ENCODE measurements at places on chromosomes 12 and 14.
A peak's percentile ranks its signal among the peaks of the same experiment; 100 is the strongest.

DNA sequence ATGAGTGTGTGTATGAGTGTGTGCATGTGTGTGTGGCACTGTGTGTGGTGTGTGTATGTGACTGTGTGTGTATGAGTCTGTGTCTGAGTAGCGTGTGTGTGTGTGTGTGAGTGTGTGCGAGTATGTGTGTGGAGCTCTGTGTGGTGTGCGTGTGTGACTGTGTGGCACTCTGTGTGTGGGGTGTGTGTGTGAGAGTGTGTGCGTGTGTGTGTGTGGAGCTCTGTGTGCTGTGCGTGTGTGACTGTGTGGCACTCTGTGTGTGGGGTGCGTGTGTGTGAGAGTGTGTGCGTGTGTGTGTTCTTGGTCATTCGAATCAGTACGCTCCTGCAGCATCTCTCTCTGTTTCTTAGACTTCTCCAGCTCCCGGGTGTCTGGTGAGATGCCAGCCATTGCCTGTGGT lies 76.9 kb upstream of the TMEM132C start:
- DNase-seq, result no peak

GRCh38 chr12:125210104-125210755 lies 145.0 kb downstream of the AACS start:
- no peak for DNase-seq

GRCh38 chr12:55385891-55386290 lies 14.4 kb upstream of the OR6C65 start:
- no peak for DNase-seq

DNA sequence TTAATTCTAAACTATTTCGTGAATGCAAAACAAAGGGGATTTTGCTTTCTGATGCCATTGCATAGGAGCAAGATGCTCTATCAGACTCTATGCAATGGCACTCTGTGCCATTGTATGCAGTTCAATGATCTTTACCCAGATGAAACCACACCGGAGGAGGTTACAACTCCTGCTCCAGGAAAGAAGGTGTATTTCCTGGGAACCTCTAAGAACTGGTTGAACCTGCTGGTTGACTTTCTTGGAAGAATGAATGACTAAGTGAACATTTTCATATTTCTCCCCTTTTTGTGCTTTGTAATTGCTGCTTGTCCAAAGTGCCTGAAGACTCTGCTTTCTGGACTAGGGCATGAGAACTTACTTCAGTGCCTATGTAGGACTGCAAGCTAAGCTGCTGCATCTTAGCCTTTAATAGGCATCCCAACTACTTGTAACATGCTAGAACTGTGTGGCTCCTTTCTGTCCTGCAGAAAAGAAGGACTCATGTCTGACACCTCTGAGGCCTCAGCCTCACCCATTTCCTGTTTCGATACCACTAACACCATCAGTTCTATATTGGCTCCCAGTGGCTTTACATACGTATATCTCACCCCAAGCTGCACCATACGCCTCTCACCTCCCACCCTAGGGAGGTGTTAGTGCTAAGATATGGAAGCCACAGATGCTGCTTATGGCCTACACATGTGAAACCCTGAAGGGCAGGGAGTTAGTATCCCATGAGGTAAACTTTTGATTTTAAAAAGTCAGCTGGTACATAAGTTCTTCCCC lies 193.5 kb upstream of the CNOT2 start:
- DNase-seq, result no peak

DNA sequence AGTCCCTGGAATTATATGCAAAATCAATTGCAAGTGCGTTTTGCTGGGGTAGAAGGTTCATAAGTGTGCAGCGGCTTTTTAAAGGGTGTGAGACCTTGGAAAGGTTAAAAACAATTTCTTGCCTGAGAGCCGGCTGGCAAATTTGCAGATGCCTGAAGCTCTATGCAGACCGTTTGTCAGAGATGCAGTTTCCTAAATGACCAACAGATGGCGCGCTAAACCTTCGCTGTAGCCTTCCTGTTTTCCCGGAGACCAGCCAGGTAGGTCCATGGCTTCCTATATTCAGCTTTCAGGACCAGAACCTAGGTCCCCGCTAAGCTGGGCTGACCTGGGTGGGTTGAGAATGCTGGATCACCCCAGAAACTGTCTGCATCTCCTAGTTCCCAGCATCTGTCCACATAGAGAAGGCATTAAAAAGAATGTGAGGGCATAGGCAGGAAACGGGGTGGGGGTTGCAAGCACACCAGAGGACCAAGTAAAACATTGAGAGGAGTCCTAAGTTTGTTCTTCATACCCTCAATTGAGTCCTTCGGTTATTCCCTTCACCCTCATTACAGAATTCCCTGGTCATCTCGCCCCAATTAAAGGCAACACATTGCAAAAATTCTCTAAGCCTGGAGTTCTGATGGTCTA lies 5.7 kb upstream of the NOS1 start:
- peak; percentile 68 for DNase-seq

DNA sequence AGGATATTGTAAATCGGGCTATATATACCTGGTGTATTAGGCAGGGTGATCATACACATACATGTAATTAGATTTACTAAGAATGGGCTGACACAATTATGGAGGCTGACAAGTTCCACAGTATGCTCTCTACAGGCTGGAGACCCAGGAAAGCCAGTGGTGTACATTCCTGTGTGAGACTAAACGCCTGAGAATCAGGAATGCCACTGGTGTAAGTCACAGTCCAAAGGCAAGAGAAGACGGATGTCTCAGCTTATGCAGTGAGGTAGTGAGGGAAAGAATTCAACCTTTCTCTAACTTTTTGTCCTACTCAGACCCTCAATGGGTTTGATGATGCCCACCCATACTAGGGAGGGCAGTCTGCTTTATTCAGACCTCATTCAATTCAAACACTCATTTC lies 57.1 kb downstream of the METTL25 start:
- DNase-seq, result no peak

- DNase-seq, result no peak
Measured at GRCh38 chr14:23358553-23359166, 6.0 kb upstream of the SLC22A17 start.

DNA sequence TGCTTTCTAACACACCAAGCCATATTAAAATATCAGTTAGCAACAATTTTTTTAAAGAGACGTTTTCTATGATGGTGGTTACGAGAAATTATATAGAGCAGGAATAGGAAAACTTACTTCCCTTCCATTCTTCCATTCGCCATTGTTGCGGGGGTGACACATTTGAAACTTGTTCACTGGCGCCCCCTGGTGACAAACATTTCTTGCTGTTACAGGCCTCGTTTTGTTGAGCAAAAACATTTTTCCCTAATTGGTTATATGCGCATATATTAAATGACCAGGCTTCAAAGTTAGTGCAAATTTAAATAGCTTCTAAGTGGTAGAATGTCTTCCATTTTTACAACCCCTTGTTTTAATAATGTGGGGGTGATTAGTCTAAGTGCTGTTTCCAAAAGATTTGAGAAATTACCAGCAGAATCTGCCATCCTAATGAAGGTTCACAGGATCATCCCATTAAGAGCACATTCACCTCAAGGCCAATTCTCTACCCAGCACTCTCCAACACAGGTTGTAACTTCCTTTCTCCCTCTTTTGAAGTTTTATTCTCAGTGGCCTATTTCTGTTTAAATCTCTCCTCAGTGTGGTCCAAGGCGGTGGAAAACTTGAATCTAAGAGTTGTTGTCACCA lies 1124.7 kb downstream of the FLRT2 start:
- DNase-seq, result peak; percentile 37

GRCh38 chr12:51013441-51013840 lies 12.7 kb downstream of the SLC11A2 start:
- DNase-seq, result no peak

DNA sequence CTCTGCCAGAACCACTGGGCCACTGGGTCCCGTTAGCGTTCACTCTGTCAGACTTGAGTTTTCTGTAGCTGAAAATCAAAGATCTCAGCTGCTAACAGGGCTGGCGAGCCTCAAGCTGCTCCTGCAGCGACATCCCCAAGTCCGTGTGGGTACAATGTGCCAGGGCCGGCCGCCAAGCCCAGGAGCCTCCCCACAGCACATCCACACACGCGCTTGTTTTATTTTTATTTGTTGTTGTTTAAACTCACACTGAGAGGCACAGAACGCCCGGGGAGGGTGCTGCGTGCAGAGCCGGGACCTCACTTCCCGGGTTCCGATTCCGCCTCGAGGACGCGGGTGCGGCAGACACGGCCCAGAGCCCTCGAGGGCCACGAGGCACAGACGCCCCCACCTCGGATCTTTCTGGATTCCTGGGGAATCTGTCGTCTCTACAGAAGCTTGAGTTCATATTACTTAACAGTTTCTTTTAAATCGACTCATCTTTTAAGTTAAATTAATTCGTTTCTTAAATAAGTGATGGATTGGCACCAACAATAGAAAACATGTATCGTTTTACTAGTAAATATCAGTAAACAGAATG lies 9.3 kb downstream of the GALNT9 start:
- no peak for DNase-seq

DNA sequence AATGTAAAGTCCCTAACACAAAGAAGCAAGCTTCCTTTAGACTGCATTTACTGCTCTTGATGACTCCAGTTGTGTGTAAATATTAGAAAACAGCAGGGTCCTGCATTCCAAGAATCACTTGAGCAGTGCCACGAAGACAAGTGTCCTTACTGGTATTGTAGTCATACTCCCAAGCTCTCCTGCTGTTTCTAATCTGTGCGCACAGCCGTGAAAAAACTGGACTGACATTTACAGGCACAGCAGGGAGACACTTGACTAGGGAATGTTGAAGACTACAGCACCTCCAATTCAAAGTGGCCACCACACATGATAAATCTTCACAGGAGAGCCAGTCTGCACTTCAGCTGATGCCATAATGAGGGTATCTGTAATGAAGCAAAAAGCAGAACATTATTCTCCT lies 91.4 kb downstream of the VRK1 start:
- DNase-seq, result no peak

GRCh38 chr14:29741909-29742401 lies 185.7 kb downstream of the PRKD1 start:
- DNase-seq, result no peak

- no peak for DNase-seq
Measured at GRCh38 chr12:55933799-55934742, 3.1 kb downstream of the DGKA start.

GRCh38 chr12:66132408-66132807 lies 1.9 kb upstream of the LLPH start:
- DNase-seq, result no peak

DNA sequence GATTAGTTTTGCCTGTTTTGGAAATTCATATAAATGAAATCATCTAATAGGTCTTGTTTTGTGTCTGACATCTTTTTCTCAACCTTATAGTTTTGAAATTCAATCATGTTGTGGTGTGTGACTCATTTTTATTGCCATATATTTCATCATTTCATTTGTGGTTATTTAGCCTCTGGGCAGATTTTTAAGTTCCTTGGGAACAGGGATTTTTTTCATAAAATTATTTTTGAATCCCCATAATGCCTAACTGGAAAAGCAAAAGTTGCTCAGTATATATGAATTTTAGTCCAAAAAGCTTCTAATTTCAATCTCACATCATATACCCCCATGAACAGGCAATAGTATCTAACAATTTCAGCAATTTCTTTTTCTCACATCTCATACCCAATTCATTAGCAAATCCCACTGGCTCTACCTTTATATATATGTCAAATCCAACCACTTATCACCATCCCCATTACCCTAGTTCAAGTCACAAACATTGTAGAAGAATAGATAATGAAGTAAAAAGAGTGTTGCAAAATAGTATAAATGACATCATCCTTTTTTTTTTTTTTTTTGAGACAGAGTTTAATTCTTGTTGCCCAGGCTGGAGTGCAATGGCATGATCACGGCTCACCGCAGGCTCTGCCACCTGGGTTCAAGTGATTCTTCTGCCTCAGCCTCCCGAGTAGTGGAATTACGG lies 2.6 kb upstream of the OR6J1 start:
- no peak for DNase-seq

GRCh38 chr12:129706716-129707115 lies 197.1 kb downstream of the TMEM132D start:
- no peak for DNase-seq

- DNase-seq, result no peak
Measured at GRCh38 chr14:104522926-104523545, 56.5 kb upstream of the C14orf180 start.

All from activated T-cell treated with anti-CD3 and anti-CD28 coated beads, Interleukin-2, amount 50 U/mL, for 48 hours (primary cell).